ENCODE measurements at places on chromosomes 5 and 9.

DNA sequence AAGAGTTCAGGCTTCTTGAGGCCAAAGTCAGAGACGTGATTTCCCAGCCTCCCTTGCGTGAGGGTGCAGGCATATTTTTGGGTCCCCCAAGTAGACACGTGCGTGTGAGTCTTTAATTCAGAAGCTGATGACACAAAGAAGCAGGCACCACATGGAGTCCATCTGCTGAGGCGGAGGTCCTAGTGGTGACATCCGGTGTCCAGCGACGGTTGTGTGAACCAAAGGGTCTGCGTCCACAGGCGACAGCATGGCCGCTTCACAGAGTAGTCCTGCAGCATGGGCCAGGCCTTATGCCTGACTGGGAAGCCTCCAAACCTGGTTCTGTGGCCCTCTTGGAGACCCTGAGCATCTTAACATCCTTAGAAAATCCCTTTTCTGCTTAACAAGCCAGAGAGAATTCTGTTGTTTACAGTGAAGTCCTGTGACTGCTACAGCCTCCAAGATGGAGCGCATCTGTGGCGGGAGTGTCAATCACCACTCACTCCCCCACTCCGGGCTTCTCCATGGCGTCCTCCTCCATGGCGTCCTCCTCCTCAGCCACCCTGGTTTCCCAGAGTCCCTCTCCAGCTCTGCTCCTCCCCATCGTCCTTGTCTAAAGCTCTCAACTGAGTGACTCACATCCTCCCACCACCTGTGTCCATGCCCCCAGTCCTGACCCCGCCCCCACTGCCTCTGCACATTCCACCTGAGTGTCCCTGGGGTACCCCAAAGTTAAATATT, 133.8 kb downstream of the PAX5 start:
- DNase-seq: no peak

DNA sequence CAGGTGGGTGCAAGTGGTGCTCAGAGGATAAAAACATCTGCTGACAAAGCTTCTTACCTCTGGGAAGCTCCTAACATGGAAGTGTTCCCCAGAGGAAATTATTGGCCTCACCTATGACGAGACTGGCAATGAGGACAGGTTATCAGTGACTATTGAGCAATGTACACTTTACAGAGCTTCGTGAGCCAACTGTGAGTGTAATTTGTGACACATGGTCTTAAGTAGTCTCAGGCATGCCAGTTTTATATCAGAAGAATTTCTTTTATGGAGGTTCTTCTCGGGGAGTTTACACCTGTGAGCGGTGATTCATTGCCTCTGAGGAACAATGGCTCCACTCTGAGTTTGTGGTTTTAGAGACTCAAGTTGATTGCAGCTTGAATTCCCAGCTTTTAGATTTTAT, 11.3 kb downstream of the ANKDD1B start:
- peak; percentile 90 for DNase-seq

GRCh38 chr5:131661933-131662332, 26.9 kb upstream of the RAPGEF6 start:
- no peak for DNase-seq

GRCh38 chr9:107518037-107518807, 28.7 kb upstream of the KLF4 start:
- no peak for DNase-seq

GRCh38 chr5:128693764-128694163, 155.7 kb upstream of the FBN2 start:
- DNase-seq: no peak

GRCh38 chr9:125609744-125610143, 97.3 kb downstream of the MAPKAP1 start:
- DNase-seq: no peak

- DNase-seq: peak; percentile 69
These were observed 27.8 kb upstream of the PTPDC1 start for GRCh38 chr9:94056442-94056974.

DNA sequence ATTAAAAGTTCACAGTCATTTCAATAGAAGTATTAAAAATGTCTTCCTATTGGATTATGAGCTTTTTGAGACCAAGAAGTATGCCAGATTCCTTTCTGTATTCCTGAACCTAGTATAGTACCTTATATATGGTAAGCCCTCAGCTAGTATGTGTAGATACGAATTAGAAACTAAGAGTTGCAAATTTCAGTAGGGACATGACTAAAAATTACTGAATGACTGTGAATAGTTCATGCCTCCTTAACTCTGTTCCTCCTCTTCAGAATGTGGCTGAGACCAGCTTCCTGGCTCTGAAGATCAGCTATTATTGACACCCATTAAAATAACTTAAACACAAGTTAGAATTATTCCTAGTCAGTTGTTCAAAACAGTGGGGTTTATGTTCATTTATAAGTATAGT, 19.7 kb downstream of the KDM3B start:
- DNase-seq: no peak

GRCh38 chr9:132948482-132949050, 4.2 kb upstream of the TSC1 start:
- no peak for DNase-seq

- DNase-seq: no peak
These were observed 111.9 kb downstream of the FEM1C start for GRCh38 chr5:115432691-115433090.

Data from RWPE1 (cell line).